Activated T-cell treated with anti-CD3 and anti-CD28 coated beads for 1 hour (primary cell): ENCODE measurements at places on chromosomes 1 and 21.

GRCh38 chr1:58305622-58306021 is 240.9 kb downstream of the OMA1 start:
- no peak for DNase-seq

- DNase-seq: no peak
These were observed 32.5 kb upstream of the CACHD1 start for GRCh38 chr1:64437453-64437852.

- DNase-seq: no peak
These were observed 79.9 kb downstream of the OBSCN start for GRCh38 chr1:228287541-228288425.

- DNase-seq: no peak
These were observed 6.7 kb downstream of the HSF2BP start for GRCh38 chr21:43652616-43653015.

DNA sequence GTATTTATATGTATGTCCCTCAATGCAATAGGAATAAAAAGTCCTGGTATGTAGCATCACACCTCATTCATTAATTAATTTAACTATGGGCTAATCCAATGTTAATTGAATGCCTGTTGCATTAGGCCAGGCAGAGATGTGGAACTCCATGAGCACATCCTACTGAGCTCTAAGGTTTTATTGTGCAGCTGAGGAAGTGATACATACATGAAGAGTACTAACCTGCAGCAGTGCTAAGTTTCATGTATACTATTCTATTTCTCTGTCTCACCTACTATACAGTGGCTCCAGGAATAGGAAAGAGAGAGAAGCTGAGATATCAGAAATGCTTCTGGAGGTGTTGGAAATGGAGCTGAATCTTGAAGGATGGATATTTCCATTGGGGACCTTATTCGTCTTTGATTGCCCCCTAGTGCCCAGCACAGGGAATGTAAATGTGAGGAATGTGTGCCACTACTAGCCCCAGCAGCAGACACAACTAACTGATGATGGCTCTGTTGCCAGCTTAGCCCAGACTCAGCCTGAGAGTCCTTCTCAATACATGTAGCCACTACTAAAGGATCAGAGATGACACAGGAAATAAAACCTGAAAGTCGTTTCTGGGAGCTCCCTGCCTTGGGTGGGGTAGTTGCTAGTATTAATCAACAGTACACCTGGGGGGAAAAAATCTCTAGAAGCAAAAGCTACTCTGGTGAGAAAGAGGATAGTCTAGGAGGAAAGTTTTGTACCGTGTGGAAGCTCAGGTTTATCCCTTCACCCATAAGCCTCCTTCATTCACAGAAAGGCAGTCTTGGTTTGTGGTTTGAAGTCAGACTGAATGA is 173.3 kb upstream of the FOXD3 start:
- DNase-seq: no peak

DNA sequence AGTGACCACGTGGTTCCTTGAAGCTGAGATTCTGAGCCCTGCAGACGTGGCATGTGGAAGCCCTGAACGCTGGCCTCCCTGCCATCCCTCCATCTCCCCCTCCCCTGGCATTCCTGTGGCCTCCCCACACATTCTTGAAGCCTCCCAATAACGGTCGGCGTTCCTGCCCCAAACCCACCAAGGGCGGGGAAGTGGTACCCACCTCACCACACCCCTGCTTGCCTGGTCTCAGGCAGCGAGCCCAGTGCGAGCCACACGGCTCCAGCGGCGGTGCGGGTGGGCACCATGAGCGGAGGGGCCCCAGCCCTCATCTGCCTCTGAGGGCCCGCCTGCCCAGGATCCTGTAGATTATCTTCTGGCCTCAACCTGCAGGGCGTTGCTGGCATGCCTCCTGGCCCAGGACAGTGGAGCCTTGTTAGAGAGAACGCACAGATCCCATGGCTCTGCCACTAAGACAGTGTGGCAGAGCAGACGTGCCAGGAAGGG is 20.6 kb upstream of the PRELP start:
- DNase-seq: no peak

DNA sequence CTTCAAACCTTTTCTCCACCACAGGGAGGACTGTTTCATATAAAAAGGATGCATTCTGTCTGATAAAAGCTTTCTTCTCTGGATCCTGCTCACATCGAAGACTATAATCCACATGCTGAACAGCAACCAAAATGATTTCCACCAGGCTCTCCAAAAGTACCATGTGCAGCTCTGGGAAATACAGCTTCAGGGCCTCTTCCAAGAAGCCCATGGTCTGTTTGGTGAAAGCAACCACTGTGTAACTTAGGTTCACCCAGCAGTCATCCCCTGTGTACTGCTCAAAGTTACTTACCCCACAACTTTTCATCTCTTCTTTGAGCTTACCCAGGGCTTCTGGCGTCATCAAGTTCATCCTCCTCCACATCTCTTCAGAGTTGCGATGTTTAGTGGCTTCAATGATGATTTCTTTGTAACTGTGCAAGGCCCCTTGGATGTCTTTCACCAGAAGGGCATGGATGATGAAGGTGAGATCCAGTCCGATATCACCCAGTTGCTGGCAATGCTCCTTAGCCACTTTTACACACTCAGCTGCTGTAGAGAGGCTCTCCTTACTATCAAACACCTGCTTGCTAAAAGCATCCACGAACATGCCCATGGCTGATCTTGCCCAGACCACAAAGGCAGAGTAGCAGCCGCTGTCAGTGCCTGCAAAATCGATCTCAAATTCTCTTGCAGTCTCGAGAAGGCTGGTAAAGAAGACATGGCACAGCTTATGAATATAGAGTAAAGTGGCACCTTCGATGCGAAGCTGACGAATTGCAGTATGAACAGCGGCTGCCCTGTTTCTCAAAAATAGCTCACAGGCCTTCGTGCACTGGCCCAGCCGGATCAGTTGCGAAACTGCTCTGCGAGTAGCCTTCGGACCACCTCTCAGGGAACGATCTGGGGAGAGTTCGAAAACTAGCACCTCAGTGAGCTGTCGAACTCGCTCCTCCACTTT is 1.7 kb downstream of the EXOC8 start:
- DNase-seq: no peak

DNA sequence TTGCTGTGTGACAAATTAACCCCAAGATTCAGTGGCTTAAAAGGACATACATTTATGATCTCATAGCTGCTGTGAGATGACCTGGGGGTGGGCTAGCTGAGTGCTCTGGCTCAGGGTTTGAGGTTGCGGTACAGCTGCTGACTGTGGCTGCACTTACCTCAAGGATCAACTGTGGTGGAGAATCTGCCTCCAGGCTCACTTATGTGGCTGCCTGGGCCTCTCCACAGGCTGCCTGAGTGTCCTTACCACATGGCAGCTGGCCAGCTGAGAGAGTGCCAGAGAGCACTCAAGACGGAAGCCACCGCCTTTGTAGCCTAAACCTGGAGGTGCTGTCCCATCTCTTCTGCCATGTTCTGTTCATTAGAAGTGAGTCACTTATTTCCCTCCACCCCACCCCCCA is 5.7 kb downstream of the LRRC71 start:
- no peak for DNase-seq
